Left forelimb (tissue), 1 donor: ENCODE measurements at places on chromosomes 5 and 9.

- no peak for DNase-seq
These were observed 327.3 kb downstream of the CDH18 start for GRCh38 chr5:19660679-19661078.

- no peak for DNase-seq
These were observed 90.2 kb upstream of the FAM174A start for GRCh38 chr5:100444961-100445360.

- DNase-seq: no peak
These were observed 40.0 kb downstream of the NIM1K start for GRCh38 chr5:43231977-43232376.

GRCh38 chr5:136619556-136619955 is 254.2 kb upstream of the TRPC7 start:
- no peak for DNase-seq

DNA sequence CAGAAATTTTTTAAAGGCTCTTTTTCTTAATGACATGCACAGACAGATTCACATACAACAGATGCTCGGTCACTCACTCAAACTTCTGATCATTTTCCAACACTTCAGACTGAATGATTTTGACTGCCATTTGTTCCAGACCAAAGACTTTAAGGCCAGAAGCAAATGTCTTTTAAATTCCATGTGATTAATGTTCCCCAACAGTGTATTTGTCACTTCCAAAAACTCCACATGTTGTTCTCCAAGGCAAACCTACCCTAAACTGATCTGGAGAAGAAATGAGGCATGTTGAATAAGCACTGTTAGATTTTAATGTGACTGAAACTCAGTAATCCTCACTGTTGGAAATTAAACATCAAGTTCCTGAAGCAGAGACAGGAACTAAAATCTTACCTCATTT is 366.7 kb downstream of the GABRG2 start:
- no peak for DNase-seq

DNA sequence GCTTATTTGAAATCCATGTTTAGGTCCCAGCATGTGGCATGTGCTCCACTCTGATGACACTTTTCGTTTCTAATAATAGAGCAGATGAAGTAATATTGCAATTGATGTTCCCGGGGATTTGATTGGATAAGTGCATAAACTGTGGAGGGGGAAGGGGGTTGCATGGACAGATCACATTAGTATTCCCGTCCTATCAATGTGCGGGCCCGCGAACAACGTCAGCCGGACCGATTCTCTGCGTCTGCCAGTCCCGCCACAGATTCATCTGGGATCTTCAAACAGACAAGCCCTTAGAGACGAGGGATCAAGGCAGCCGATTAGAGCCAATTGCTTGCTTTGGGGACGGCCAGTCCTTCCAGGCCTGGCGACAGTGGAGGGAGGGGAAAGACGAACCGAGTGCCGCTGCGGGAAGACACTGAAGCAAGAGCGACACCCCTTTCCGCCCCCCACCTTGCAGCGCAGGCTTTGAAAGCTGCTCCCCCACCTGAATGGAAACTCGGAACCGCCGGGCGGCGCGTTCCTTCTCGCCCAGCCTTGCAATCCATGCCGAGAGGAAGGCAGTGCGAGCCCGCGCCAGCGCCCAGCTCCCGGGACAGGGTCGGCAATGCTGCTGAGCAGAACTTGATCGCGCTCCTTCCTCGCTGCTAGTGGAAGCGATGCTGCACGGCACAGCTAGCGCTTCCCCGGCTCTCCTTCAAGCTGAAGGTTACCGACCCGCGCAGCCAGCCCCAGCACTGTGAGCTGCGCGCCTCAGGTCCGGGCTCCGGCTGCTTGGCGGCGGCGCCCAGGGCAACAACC is at the start of gene RGS7BP:
RGS7BP (plus strand) TSS at position 247 of the 798 bp plus-strand sequence. CDS start 610 bp downstream, outside the sequence.
- peak; percentile 79 for DNase-seq

DNA sequence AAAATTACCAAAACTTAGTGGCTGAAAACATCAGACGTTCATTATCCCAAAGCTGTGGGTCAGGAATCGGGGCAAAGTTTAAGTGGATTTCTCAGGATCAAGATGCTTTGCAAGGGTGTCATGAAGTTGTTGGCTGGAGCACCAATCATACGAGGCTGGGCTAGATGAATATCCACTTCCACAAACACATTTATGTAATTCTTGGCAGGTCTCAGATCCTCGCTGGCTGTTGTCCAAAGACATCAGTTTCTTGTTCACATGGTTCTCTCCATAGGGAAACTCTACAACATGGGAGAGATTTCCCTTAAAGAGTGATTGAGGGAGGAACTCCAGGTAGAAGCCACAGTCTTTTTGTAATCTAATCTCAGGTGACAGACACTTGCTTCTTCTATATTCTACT is 20.2 kb upstream of the CCDC192 start:
- DNase-seq: no peak

GRCh38 chr5:7047511-7048261 is 334.5 kb downstream of the TENT4A start:
- no peak for DNase-seq

- no peak for DNase-seq
These were observed 74.8 kb downstream of the ICE1 start for GRCh38 chr5:5497152-5497788.

GRCh38 chr5:154485096-154485491 is 7.1 kb upstream of the HAND1 start:
- DNase-seq: no peak

DNA sequence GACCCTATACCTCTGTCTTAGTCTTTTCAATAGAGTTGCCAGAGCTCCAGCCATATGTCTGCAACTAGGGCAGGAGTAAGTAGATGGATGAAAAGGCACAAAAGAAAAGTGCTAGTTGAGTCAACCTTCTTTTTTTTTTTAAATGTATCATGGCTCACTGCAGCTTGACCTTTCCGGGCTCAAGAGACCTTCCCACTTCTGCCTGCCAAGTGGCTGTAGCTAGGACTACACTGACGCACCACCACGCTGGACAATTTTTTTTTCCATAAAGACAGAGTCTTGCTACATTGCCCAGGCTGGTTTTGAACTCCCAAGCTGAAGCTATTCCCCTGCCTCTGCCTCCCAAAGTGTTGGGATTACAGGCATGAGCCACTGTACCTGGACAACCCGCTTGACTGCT is 27.3 kb downstream of the FOXE1 start:
- DNase-seq: no peak

- DNase-seq: no peak
These were observed 1.9 kb upstream of the SLC31A2 start for GRCh38 chr9:113148781-113149510.

DNA sequence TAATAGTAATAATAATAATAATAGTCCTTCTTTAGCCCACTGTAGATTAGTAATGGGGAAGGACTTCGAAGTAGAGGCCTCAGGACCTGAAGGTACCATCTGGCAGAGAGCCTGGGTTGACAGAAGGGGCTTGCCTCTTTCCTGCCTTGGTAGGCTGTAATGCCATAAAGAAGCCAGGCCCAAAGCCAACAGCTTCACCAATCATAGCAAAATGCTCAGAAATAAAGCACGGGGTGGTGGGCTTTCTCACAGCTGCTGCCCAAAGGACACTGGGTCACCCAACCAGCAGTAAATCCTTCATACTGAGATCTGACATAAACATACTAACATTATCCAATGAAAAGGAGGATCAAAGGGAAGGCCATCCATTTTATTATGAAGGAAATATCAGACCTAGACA is 70.7 kb downstream of the SUSD1 start:
- DNase-seq: no peak

DNA sequence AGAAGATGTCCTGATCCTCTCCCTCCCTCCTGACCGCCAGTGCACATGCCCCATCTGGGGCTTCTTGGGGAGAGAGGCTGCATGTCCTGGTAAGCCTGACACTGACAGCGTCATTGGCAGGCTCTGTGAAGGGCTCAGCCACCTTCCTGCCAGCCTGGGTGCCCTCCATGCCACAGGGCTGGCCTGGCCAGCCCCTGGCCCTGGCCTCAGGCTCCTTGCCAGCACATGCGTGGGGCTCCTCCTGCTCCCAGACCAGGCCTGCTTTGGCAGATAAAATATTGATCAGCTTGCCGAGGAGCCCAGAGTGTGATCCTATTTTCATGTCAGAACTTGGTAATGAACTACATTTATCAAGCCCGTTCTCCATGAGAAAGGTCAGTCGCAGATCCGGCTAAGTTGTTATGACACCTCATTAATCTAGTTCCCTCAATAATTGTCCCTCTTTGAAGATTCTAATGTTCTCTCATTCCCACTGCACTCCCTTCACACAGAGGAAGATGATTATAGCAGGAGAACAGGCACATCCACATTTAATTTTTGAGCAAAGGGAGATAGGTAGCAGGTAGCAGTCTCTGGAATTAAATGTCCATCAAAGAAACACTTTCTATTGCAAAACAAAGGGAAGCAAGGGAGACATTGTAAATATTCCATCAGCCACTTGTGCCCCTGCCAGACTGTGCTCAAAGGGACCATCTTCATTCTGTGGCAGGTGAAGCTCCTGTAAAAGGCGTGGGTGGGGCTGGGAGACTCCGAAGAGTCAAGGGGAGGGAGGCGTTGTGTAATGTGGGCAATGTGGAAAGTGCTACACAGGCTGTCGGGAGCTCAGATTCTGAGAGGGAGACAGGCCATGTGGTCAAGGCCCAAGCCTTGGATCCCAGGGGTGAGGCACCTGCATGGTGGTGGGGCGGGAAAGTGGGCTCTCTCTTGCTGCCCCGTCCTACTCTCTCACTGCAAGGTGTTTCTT is 272.0 kb downstream of the HSPA4 start:
- DNase-seq: no peak
